RPMI7951 (cell line): ENCODE measurements at places on chromosomes 12 and 14.
A peak's percentile ranks its signal among the peaks of the same experiment; 100 is the strongest.

GRCh38 chr12:90399357-90399756, 555.6 kb downstream of the CCER1 start:
- no peak for DNase-seq

- DNase-seq = peak; percentile 70
Measured at GRCh38 chr12:49200919-49201594, 12.2 kb upstream of the TUBA1A start.

DNA sequence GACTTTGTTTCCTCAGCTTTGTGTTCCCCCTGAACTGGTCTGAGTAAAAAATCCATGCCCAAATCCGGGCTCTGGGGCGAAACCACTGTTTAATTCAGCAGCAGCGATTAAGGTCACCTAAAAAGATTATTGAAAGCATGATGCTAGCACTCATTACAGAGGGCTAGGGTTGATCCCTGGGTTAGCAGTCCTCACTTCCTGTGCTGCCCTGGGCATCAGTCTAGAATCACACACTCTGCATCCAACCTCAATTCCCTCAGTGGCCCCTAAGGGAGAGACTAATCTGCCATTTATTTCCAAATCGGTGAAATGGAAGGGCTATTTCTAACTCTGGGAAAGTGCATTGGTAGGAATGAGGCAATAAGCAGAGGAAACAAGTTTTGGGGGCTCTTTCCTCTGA, 107.2 kb downstream of the BTG1 start:
- DNase-seq = peak; percentile 7

- no peak for DNase-seq
Measured at GRCh38 chr14:42095155-42095554, 488.5 kb downstream of the LRFN5 start.

DNA sequence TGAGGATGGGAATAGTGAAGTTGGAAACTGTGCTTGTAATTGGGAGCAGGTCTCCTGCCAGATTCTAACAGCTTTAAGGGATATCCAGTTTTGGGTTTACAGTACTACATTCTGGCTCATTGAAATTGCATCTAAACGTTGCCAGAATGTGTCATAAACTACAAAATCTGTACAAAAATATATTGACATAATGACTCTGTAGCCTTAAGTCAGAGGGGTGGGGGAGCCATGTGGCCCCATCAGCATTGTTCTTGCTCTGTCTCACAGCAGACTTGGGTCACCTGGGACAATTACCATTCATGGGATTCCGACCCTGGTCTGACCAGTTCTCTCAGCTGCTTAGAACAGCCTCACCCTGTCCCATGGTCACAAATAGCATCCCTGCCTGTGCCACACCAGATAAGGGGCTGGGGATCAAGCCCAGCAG, 43.3 kb upstream of the MED13L start:
- DNase-seq = no peak

DNA sequence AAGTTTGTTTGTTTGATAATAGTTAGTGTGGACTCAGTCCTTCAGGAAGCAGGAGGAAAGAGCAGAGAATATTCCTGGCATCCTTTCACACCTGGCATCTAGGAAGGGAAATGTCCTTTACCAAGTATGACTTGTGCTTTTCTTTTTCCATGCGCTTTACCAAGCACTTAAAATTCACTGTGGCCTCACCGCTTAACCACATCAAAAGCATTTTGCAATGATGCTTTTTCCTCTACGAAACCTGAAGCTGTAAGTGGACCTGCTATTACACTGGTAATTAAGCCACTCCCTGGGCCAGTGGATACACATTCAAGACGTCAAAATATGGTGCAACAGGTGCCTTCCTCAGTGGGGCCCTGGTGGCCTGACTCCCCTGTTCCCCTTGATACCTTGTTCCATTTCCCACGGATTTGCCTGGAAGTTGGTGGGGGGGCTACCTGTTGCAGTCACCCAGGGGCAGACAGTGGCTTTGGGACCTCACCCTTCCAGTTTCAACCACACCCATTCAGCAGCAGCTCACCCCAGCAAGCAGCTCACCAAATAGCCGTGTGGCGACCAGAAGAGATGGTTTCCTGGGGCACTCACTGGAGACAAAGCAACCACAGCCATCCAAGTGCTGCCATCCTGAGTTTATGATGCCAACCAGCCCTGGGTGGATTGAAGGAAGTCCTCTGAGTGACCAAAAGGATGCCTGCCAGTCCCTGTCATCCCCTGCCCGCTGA, 14.2 kb upstream of the FZD10 start:
- no peak for DNase-seq

DNA sequence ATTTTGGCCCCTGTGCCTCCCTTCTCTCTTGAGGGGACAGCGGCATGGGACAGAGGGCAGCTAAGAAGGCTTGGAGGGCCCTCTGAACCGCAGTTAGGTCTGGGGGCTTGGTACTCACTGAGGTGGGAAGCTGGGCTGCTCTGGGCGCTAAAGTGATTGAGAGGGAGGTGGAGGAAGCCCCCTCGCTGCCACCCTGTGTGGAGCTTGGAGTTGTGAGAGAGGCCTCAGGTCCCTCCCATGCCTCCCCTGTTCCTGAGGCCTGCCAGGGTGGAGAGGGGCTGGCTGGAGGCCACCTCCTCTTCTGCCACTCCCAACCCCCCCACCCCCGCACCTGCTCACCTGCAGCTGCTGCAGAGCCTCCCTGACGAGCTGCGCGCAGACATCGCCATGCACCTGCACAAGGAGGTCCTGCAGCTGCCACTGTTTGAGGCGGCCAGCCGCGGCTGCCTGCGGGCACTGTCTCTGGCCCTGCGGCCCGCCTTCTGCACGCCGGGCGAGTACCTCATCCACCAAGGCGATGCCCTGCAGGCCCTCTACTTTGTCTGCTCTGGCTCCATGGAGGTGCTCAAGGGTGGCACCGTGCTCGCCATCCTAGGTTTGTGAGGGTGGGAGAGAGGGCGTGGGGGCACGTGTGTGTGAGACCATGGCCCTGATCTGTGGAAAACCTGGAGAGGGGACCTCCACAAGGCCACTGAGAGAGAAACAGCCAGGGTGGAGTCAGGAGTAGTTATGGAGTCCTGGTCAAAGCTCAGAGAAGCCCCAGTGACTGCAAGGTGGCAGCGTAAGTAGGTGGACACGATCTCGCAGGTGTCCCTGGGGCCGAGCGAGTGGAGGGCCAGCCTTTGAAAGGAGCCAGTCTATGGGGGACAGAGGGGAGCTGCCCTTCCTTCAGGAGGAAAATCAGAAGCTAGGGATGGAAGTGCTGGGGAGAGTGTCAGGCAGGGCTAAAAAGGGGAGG, 11.2 kb downstream of the KCNH3 start:
- DNase-seq = no peak

DNA sequence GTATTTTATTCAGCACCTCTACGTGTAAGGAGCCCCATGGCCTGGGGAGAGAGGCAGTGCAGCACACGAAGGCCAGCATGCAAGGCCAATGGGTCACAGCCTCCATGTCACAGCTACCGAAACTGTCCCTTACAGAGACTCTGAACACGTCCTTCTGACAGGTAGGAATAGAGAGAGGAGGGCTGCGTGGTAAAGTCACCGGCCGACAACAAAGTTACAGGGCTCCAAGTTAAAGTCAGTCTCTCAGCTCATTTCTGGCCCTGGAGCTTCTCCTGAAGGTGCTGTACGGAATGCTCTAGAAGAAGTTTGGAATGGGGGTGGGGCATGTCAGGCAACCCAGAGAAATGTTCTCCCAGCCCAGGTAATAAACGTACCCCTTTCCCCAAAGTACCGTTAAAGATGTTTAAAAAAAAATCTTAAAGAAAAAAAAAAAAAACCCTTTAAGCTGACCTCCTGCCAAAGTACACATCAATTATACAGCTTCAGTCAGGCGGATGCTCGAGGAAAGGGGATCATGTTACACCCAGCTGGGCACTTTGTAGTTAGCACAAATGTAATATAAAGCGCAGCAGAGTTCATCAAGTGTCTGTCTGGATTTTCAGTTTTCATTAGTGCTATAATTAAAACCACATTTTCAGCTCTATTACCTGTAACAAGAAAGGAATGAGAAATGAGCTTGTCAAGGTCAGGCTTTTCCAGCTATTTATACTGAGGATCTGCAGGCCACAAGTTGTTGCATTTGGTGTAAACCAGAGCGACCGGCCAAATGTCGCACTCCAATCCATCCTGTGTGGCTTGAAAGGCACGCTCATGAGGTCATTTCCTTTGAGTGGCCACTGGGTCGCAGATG, 53.3 kb upstream of the CDKN3 start:
- peak; percentile 76 for DNase-seq

DNA sequence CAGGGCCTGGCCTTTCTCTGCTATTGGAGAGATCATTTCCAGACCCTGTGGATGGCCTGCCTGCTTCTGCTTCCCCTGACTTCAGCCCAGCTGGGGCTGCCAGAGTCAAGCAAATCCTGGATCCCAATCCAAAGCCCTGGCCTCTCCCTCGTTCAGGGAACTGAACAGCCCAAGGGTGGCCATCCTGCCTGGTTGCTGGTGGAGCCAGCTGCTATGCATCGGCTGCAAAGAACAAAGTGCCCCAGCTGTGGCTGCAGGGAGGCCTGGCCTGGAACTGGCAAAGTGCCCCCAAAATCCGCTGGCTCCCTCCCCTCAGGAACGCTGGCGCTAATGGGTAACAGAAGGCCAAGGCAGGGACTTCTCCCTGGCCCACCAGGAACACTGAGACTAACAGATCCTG, 56.4 kb downstream of the LRRC74A start:
- DNase-seq = no peak
